ENCODE measurements at places on chromosomes 16 and 17.

DNA sequence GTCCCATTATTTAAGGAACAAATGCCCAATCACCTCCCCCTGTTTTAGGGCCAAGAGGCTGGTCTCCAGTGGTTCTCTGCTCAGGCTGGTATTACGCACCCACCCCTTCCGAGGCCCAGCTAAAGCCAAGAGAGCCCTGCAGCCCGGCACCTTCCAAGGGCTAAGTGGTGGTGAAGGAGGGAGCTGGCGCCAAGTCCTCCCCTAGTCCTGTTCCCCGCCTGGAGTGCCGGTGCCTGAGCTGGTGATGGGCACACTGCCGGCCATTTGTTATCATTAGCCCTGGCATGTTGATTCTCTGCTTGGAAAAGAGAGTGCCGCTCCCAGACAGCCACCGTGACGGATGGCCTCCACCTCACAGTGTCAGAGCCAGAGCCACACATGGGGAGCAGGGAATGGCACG, 31.9 kb downstream of the GRIN2C start:
- no peak for DNase-seq

- no peak for DNase-seq
Measured at GRCh38 chr16:874366-875181, 74.0 kb upstream of the GNG13 start.

DNA sequence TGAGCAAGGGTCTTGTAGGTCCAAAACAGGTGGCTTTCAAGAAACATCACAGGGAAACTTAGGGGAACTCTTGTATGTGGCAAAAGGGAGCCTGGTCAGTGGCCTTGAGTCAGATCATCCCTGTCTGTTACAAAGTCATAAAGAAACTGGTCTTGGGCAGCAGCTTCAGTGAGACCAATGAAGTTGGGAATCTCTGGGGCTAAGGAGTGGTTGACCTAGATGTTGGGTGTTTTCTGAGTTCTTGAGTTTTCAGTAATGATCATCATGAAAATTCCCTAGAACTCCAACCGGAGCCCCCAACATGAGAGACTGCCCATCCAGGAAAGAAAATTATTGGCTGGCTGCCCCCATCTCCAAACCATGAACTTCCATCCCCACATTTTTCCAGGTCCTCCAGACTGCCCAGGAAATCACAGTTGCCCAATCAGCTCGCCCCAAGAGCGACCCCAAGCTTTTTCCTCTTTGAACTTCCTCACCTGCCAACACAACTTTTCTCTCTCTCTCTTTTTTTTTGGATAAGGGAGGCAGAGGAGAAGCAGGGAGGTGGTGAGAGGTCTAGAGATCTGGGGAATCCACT, 3.9 kb downstream of the CCR7 start:
- no peak for DNase-seq

DNA sequence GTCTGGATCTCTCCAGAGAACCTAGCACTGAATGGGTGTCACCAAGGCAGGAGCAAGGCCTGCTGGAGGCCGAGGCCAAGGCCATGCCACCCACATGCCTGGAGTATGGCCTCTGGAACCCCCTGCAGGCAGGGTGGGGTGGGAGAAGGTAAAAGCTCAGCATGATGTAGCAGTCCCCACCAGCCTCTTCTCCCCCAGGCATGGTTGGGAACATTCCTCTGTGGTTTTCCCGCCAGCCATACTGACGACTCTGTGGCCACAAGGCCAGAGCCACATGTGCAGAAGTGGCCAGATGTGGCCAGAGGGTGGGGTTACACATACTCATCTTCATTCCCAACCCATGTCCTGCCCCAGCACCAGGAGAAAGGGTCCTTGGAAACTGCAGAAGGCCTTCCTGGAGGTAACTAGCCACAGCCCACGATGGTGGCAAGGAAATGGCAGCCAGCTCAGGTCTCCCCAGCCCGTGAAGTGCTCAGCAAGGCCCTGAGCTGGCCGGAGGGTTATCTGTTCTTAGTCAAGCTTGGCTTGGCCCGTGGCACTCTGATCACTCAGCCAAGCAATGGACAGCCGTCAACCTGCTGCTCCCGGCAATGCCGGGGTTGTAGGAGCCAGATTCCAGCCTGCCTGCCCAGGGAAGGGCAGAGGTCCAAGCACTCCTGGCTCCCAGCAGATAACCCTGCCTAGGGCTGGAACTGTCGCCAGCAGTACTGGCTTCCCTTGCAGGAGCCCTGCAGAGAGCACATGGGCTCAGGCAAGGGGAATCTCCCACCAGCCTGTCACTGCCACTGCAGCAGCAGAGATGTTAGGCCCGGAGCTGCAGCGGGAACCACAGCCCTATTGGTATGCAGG, 26.1 kb downstream of the HDAC5 start:
- DNase-seq = no peak

- no peak for DNase-seq
Measured at GRCh38 chr16:67758966-67759365, 39.9 kb upstream of the GFOD2 start.

GRCh38 chr17:17526369-17526768, 30.2 kb upstream of the RASD1 start:
- no peak for DNase-seq

DNA sequence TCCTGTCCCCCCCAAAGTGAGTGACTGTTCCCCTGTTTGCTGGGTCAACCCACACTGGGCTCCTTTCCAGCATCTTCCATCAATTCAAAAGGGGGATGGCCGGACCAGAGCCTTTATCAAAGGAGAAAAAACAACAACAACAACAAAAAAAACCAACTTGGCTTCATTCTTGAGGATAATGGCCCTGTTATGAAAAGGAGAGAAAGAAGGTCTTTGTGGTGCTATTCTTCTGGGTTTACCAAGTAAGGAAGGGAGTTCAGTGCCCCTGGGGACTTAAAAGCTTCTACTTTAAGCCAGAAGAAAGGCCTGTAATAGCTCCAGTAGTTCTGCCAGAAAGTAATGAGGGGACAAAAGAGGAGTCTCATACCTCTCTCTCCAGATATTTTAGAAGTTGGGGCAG, 71.5 kb downstream of the RGS9 start:
- DNase-seq = no peak

DNA sequence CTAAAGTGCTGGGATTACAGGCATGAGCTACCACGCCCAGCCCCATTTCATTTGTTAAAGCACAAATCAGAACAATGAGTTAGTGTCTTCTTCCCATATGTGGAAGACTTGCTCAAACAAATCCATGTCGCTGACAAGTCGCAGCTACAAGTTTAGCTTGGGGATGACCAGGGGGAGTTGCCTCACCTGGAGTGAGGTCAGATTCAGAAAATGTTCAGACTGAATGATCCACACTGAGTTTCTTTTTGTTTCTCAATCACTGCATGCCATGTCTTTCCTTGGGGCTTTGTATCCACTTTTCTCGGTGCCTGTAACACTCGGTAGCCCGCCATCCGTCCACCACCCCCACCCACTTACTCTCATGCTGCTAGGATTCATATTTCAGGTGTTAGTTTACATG, 437.3 kb upstream of the DYNLRB2 start:
- no peak for DNase-seq

DNA sequence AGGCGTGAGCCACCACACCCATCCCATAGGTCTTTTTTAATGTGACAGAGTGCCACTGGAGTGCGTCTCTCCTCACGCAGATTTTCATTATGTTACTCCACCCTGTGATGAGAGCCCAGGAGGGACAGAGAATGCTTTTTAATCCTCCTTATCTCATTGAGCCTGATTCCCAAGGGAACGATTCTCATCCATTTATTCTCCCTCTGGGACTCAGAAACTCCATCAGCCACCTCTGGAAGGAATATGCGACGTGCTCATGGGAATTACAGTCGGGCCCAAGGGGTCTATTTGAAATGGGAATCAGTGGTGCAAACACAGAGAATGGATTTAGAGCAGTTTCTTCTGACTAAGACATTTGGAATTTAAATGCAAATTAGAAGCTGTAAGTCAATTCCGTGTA, 155.9 kb upstream of the HSBP1 start:
- DNase-seq = no peak

DNA sequence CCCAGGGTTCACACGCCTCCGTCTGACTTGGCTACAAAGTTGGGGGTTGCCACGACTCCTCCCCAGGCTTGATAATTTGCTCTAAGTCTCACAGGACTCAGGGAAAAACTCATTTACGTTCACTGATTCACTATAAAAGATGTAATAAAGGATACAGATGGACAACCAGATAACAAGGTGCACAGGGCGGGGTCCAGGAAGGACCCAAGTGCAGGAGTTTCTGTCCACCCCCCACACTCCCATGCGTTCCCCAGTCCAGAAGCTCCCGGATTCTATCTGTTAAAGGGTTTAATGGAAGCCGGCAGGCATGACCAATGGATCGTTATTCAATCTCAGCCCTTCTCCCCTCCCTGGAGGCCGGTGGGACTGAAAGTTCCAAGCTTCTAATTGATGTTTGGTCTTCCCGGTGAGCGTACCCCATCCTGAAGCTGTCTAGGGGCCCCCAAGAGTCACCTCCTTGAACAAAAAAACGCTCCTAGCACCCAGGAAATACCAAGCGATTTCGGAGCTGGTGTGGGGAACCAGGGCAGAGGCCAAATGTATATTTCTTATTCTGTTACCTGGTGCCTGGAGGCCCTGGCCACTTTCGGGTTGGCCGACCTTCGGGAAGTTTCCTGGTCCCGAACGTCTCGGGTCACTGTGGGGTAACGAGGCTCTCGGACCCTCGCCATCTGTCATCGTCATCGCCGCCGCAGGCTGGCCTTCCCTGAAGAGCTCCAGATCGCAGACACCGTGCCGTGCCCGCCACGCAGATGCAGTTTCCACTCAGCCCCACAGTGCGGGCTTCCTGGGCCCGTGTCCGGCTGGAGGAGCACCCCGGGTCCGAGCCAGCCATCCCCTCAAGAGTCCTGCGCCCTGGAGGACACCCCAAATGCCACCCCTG, 13.5 kb upstream of the METRNL start:
- no peak for DNase-seq

GRCh38 chr17:83151056-83151441, 71.6 kb downstream of the METRNL start:
- DNase-seq = no peak

- no peak for DNase-seq
Measured at GRCh38 chr16:88599092-88599733, 29.0 kb downstream of the ZC3H18 start.

DNA sequence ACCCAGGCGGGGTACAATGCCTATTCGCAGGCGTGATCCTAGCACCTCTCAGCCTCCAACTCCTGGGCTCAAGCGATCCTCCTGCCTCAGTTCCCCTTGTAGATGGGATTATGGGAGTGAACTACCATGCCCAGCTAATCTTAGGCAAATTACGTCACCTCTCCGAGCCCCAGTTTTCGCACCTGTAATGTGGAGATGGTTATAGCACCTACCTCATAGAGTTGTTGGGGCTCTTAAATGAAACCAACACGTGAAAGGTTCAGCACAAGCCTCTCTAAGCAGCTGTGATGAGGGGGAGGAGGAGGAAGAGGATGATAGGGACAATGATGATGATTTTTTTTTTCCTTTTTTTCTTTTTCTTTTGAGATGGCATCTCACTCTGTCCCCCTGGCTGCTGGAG, 59.9 kb downstream of the ABR start:
- no peak for DNase-seq

DNA sequence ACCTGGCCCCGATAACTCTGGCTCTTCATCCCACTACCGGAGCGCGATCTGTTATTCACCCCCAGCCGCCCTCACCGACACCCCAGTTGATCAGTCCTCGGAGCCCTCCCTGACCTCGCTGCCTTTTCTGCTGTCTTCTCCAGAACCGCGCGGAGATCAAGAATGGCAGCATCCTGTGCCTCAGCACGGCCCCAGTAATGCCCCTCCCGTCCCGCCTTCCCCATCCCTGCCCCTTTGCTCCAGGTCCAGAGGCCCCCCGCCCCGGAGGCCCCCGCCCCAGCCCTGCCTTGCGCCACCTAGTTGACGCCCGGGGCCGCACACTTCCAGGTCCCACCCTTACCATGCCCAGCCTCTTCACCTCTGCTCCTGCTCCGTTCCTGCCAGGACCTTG, 872 bp downstream of the ELMO3 start:
- DNase-seq = no peak

- no peak for DNase-seq
Measured at GRCh38 chr17:8253801-8254200, 4.7 kb downstream of the PFAS start.

GRCh38 chr17:30597776-30598288, 120.6 kb downstream of the GOSR1 start:
- DNase-seq = no peak

GRCh38 chr16:85523602-85524364, 89.3 kb upstream of the GSE1 start:
- DNase-seq = no peak

DNA sequence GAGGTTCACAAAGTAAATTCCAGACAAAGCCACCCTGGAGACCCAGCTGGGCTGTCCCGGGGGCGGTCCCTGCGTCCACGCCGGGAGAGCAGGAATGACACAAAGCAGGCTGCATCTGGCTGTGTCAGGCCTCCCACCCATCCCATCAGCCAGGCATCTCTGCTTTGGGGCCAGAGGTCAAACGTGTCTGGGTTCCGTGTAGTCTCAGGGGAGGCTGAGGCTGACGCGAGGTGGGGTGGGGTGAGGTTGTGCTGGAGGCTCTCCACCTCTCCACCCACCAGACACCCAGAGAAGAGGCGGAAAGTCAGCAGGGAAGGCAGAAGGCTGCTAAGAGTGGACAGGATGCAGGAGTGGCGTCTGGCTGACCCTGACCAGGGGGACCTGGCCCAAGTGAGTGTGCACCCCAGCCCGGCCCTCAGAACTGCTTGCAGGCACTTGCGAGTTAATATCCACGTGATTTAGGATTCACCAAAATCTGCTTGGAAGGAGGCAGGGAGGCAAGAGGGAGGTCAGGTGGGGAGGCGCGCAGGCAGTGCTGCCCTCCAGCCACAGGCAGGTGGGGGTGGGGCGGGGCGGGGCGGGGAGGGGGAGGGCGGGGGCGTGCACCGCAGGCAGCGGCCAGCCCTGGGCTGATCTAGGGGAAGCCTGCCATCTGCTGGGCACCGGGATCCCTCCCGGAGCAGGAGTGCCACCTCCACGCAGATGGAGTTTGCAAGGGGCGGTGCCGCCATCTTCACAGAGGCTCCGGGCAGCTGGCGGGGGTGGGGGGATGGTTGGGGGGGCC, 44.3 kb downstream of the TBC1D16 start:
- peak; percentile 72 for DNase-seq

DNA sequence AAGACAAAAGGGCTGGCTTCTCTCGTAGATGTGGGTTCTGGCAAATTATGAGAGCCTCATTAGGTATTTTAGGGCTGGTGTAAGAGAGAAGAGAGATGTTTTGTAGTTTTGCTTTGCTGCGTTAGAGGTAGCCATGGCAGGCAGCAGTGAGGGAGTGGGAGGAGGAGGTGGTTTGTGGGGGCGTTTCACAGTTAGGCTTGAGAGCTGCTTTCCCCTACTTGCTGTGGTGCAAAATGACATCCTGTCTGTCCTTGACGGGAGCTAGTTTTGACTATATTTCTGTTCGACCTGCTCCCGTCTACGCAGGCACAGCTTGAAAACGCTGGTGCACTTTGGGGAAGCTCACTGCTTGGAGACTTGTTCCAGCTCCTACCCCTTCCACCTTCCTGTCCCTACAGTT, 75.5 kb downstream of the SLC5A11 start:
- DNase-seq = no peak

- DNase-seq = no peak
Measured at GRCh38 chr16:66881014-66881417, 701 bp downstream of the PDP2 start.

GRCh38 chr16:76947749-76948148, 243.2 kb upstream of the MON1B start:
- no peak for DNase-seq

GRCh38 chr16:72013389-72013788, 4.8 kb downstream of the DHODH start:
- no peak for DNase-seq

All from stimulated activated CD4-positive, alpha-beta T cell treated with anti-CD3 and anti-CD28 coated beads, TNF-alpha, amount 100 ng/mL, for 48 hours (primary cell).